ENCODE measurements at places on chromosomes 7 and 10.

- DNase-seq, result peak; percentile 31
Observed at GRCh38 chr10:110016039-110016438, 8.3 kb downstream of the ADD3 start.

DNA sequence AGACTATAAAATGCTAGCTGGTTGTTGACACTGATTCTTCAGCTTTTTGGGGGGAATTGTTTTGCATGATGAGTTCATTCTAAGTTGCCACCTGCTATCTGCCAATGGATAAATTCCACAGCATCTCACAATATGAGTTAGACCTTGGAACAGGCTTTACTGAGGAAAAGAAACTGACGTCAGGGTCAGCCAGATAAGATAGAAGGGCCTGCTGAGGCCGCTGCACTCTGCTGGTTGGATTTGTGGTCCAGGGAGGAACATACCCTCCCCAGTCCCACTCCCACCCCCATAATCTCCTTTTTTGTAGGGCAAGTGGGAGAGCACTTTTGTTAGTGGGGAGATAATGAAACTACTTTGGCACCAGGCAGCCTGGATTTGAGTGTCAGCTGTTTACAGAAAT lies 110.6 kb upstream of the PRR15 start:
- no peak for DNase-seq

GRCh38 chr10:67618116-67618515 lies 77.9 kb downstream of the CTNNA3 start:
- DNase-seq, result no peak

DNA sequence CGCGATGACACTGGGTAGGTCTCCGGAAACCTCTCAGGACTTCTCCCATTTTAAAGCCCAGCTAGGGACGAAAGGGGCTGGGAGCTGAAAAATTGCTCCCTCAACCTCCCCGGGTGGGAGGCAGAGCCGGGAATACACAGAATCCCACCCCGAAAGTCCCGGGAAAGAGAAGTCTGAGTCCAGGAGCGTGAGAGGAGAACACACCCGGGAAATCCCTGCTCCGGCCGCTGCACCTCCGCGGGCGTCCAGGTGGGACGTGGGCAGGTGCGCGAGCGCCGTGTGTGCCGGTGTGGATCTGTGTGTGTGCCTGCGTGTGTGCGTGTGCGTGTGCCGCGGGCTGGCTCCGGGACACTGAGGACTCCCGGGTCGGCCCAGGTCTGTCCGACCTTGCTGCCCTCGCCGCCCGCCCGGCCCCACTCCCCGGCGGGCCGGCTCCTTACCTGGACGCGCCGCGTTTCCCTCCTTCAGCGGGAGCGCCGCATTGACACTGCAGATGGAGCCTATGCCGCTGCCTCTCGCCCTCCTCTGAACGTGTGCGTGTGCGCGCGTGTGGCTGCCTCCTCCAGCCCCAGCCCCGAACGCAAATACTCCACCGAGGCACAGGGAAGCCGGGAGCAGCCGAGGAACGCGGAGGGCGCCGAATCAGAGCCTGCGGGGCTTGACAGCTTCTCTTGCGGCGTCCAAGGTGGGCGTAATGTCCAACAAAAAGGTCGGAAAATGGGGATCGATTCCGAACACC lies at the start of gene PLXNA4:
Gene PLXNA4, minus strand, starts transcription at position 489 of the 739 bp plus-strand sequence. CDS start 67,777 bp downstream, outside the sequence.
- DNase-seq, result peak; percentile 73

DNA sequence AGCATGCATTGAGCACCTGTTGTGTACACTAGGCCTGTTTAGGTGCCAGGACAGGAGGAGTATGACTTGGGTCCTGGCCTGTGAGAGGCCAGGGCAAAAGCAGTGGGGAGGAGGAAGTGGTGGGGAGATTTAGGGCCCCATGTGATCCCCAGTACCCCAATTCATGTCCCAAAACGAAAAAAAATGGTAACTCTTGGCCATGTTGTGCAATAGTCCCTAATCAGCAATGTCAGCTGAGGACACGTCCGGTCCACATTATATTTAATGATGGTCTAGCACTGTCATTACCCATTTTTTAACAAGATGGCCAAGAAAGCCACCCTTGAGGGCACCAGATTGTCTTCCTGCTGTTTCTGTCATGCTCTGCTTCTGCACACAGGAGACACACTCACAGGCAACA lies 142.0 kb upstream of the RET start:
- DNase-seq, result no peak

- no peak for DNase-seq
Observed at GRCh38 chr7:116697761-116698160, 25.8 kb downstream of the MET start.

DNA sequence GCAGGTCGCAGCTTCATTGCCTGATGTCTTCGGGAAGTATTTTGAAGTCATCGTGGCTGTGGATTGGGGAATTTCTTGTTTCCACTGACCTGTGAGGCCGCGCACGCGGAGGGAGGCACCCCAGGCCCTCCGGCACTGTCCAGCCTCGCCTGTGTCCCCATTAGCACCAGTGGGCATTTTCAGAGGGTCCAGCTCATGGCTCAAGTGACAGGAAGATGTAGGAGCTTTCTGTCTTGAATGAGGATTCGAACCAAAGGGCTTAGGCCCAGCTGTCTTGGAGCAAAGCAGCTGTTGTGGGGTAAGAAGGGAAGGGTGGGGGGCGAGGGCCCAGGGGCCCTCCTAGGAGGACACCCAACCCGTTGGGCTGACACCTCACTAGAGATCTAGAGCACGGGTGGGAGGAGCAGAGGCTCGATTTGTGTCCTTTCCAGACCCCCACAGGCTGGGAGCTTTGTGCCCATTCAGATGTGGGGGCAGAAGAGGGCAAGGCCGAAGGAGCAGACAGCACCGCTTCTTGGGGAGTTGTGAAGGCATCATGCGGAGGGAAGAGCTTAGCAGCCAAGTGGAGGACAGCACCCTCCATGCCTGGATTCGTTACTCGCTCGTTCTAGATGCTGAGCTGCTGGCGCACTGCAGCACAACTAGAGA lies 914 bp downstream of the ZNF37A start:
- no peak for DNase-seq

DNA sequence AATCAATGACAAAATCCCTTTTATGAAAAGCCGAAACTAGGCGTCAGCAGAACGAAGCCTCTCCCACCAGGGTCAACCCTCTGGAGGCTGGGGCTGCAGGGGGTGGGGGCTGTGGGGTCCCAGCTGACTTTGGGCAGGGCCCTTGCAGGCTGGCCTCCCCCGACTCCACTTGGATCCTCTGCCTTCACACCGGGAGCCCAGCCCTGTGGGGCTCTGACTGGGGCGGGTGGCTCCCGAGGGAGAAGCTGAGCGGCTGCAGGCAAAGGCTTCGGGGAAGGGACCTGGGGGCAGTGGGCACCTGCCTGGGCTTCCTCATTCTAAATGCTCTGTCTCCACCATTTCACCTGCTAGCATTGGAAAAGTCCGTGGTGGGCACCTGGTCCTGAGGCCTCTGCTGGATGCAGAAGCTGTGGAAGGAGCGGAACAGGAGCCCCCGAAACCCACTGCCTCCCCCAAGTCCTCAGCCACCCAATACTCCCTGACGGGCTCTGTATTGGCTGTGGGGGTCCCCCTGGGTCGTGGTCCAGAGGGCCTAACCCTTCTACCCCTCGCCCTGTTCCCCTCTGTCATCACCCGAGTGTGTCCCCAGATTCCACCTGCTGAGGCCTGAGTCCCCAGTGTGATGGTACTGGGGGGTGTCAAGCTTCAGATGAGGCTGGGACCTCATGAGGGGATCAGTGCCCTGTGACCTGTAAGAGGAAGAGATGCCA lies 108.6 kb downstream of the DNAJB6 start:
- no peak for DNase-seq

GRCh38 chr7:30702200-30702599 lies 19.9 kb upstream of the CRHR2 start:
- DNase-seq, result no peak

DNA sequence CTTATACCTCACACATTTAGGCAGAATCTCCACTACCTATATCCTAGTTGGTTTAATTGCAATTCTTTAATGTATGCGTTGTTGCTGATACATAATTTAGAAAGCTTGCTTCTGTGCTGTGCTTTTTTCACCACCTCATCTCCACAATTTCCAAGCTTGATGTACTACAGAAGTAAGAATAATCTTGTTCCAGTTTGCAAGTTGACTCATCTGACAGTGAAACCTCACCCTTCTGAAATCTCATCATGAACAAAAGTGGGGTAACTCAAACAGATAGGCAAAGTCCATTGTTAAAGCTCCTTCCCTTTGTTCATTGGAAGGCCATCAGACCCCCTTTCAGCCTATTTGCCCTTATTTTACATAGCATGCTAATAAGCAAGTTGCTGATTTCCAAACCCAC lies 13.6 kb downstream of the EIF4EBP2 start:
- no peak for DNase-seq

DNA sequence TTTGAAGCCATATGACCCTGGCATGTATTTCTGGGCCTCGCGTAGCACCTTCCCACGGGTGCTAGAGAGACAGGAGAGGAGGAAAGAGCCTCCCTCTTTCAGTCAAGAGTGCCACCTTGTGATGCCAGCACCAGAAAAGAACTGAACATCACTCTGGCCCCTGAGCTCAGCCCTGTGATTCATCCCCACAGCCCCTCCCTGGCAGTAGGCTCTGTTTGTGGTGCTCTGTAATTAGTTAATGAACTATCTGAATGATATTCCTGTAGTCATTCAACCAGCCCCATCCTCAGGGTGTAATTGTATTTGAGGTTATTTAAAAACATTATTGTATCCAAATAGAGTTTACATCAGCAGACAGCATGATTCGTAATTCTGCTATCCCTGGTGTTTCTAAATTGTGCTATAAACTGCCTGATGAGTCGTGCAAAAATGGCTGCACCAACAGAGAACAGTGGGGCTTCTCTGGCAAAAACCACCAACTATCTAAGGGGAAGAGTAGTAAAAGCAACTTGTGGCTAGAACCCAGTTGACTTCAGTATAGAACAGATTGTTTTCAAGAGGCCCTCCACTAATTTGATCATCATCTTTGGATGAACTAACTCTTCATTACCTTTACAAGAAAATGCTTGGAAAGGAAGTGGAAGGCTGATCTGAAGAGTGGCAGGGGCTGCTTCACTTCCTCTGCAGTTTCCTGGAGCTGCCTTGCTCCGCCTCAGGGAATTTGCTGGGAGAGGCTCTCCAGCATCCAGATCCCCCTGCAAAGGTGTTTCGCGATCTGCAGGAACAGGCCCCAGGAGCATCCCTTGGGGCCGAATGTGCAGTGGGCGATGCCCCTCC lies 23.7 kb upstream of the TIAL1 start:
- no peak for DNase-seq

DNA sequence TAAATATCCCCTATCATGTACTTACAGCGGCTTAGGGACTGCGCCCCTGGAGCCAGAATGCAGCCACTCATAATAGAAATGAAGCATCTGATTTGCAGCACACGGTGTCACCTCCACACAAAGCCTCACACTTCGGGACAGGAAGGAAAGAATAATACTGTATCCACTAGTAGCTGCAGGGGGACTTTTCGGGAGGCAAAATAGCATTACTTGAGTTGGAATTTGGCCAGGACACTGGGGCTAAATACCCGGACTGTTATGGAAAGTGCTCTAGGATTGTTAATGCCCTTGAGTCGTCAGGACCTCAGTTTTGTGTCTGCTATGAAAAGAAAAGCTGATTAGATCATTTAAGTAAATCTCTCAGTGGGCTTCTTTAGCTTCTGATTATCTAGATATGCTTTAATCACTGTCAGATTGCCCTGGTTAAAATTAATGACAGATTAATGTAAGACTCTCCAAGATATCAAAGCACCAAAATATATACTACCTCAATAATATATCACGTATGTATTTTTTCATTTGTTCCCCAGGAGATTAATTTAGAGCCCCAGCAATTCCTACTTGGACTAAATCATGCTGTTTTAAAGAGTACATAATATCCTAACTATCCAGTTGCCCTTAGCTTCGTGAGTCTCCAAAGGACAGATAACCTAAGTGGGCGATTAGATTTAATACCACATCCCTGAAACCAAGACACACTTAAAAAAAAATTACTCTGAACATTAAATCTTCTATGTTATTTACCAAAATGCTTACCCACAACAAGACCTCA lies 173.0 kb upstream of the NEBL start:
- no peak for DNase-seq

- DNase-seq, result peak; percentile 94
Observed at GRCh38 chr10:101817337-101818118, 716 bp downstream of the OGA start.

GRCh38 chr7:74027683-74028320 lies at the start of gene ELN:
TSS of gene ELN (plus strand) at chr7:74028173. CDS start at chr7:74028188, 15 bp downstream.
- DNase-seq, result peak; percentile 93

DNA sequence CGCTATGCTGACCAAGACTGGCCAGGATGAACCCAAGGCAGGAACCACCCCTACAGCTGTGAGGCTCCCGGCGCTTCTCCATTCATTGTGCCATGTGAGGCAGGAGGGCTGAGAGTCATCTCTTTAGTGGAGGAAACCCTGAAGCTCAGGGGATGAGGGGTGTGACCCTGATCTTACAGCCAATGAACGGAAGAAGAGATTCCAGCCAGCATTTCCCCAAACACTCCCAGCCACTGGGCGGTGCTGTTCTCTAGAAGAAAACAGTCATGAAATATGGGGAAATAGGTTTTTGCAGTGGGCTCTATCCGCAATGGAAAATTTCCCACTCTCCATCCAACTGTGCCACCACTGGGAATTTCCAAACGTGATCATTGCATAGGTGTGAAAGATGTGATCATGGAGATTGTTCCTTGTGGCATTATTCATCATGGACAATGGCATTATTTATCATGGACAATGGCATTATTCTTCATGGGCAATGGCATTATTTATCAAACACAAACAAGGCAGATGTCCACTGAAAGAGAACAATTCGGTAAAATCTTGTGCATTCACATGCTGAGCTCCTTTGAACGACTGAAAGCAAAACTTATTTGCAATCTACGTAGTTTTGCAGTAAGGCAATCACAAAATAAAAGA lies 14.0 kb upstream of the SLC18A2 start:
- DNase-seq, result no peak

- no peak for DNase-seq
Observed at GRCh38 chr10:113736576-113736975, 14.9 kb upstream of the PLEKHS1 start.

- no peak for DNase-seq
Observed at GRCh38 chr7:68914006-68914405, 684.3 kb upstream of the AUTS2 start.

DNA sequence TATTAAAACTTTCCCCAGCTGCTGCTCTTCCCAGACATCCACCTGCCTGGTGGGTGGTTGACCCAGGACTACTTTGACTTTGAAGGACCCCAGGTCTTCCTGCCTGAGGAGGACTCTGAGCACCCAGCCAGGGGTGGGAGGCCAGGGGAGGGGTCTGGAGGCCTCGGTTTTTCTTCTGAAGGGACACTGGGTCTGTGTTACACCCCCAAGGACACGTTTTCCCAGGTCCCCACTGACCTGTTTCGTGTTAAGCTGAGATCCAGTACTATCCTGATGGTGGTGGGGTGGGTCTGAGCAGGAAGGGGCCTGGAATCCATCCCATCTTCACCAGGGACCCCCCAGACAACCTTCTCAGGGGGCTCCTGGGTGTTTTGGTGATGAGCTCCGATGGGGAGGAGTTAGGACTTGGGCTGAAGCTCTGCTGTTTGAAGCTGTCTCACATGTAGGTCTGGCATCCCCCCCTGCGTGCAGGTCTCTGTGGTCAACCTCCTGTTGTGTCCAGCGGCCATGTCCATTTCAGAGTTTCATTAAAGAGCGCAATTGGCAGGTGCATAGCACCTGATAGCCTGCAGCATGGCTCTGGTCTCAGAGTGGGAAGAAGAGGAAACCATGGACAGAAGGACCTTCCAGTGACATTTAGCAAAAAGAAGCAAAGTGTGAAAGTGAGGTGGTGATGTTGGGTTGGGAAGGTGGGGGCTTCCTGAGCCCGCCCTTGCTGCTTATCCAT lies 3.5 kb downstream of the JAKMIP3 start:
- DNase-seq, result no peak

GRCh38 chr7:15199482-15199881 lies 296.9 kb upstream of the DGKB start:
- DNase-seq, result no peak

- DNase-seq, result no peak
Observed at GRCh38 chr7:141102436-141102835, 28.6 kb downstream of the TMEM178B start.
